ENCODE measurements at places on chromosomes 7 and 10.

- no peak for DNase-seq
Observed at GRCh38 chr10:93678386-93678785, 24.0 kb downstream of the FRA10AC1 start.

GRCh38 chr7:44052771-44053365, 8.4 kb downstream of the DBNL start:
- DNase-seq = no peak

DNA sequence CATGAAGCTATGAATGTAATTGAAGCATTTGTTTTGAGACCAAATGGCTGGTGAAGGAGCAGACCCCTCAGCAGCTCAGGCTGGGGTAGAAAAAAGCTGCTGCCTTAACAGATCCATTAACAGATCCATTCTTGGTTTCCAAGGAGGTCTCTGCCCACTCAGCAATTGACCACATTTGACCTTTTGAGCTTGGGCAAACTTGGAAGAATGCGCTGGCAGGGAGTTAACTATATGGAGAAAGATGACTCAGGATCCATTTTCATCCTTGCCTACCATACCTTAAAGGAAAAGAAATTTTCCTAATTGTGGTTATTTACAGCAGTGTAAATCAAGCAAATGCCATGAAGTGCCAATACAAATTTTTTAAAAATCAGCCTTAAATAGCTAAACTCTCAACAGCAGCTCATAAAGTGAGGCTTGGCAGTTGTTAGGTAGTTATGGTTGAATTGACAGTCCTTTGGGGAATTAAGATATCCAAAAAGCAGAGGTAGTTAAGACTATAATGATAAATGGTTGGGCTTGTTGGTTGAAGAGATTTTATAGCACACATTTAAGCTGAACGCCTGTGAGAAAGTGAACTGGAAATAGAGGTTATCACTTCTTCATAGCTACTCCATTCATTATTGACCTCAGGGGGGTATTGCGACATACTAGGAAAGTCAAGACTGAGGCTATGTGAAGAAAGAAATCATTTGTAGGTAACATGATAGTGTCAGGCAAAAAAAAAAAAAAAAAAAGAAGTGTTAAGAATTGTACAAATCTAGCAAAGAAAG, 83.9 kb downstream of the MKX start:
- no peak for DNase-seq

GRCh38 chr7:2785071-2785500, 59.0 kb downstream of the GNA12 start:
- DNase-seq = no peak

- DNase-seq = no peak
Observed at GRCh38 chr7:40923626-40924025, 779.3 kb downstream of the INHBA start.

- peak; percentile 20 for DNase-seq
Observed at GRCh38 chr7:151518105-151518946, 1.4 kb downstream of the RHEB start.

- DNase-seq = no peak
Observed at GRCh38 chr7:78083476-78084120, 285.0 kb downstream of the PHTF2 start.

DNA sequence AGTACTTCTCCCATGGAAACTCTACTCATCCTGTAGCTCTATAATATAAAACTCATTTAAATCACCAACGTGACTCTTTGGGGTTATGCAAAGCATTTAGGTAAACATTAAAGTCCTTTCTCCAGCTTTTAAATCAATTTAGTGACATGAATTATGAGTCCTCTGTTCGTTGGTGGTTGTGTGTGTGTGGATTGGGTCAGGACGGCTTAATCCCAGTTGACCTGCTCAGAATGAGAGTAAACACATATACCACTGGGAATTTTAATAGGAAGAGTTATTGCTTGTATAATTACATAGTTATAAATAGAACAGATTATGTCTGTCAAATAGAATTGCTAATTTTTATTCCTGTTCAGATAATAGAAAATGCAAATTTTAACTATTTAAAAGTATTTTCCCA, 30.7 kb upstream of the ADCY1 start:
- DNase-seq = no peak

DNA sequence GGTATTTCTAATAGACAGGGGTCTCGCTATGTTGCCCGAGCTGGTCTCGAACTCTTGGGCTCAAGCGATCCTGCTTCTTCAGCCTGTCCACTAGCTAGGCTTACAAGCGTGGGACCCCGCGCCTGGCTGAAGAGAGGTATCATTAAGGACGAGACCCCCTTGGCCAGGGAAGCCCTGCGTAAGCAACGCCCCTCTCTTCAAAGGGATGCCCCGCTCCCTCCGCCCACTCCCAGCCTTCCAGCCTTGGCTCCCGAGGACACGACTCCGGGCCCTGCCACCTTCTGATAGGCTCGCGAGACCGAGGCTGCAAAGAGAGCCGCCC, 220 bp upstream of the ZKSCAN5 start:
- no peak for DNase-seq

- no peak for DNase-seq
Observed at GRCh38 chr10:29535012-29535777, 99.6 kb downstream of the SVIL start.

GRCh38 chr10:93596539-93596938, 4.5 kb downstream of the RBP4 start:
- DNase-seq = no peak

GRCh38 chr7:112383671-112384417, 66.4 kb upstream of the IFRD1 start:
- DNase-seq = no peak

DNA sequence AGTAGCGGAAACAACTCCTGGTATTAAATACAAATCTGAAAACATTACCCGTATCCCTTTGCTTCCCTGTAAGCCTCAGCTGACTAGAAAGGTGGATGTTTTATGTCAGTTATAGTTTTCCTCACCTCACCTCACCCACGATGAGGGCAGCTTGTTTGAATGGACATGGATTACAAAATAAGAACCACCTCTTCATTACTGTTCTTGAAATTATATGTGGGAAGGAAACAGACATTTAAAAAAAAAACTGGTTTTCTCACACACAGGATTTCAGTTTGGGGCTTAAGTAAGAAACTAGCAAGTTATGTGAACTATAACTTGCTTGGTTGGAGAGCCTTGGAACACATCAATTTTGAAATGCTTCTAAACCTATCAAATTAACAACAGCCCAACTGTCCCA, 232.9 kb upstream of the CCDC6 start:
- no peak for DNase-seq

DNA sequence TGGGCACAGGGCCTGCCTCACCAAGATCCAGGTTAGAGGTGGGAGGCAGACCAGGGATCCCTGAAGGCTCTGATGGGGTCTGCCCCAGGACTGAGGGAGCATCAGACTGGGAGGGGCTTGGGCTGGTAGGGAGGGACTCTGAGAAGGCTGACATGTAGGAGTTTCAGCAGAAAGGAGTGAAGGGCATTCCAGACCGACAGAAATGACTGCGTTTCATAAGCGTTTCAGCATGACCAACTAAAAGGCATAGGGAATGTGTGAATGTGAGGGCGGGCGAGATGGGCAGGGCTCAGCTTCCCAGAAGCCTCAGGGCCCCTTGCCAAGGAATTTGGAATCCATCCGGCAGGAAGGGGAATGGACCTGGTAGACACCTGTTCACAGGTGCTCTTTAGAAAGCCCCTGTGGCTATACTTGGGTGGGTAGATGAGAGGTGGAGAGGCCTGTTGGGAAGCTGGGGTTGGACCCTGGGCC, 24.9 kb upstream of the SLC29A3 start:
- no peak for DNase-seq

- DNase-seq = no peak
Observed at GRCh38 chr7:51313738-51314425, 2.7 kb downstream of the COBL start.

- DNase-seq = no peak
Observed at GRCh38 chr10:127293640-127294039, 97.2 kb upstream of the INSYN2A start.

DNA sequence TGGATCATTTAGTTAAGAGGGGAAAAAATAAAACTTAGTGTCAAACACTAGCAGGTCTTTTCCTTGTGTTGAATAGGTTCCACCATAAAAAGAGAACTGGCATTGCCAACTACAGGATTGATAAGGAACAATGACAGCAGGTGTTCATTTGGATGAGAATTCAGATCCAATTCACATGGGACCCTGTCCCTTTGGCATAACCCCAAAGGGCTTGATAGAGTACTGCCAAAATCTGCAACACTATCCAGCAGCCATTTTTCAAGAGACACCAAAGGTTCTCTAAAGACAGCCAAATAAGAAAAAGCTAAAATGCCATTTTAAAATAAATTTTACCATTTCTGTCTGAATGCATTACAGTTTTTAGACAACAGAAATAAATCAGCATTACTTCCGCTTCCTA, 422.3 kb downstream of the DGKB start:
- no peak for DNase-seq

DNA sequence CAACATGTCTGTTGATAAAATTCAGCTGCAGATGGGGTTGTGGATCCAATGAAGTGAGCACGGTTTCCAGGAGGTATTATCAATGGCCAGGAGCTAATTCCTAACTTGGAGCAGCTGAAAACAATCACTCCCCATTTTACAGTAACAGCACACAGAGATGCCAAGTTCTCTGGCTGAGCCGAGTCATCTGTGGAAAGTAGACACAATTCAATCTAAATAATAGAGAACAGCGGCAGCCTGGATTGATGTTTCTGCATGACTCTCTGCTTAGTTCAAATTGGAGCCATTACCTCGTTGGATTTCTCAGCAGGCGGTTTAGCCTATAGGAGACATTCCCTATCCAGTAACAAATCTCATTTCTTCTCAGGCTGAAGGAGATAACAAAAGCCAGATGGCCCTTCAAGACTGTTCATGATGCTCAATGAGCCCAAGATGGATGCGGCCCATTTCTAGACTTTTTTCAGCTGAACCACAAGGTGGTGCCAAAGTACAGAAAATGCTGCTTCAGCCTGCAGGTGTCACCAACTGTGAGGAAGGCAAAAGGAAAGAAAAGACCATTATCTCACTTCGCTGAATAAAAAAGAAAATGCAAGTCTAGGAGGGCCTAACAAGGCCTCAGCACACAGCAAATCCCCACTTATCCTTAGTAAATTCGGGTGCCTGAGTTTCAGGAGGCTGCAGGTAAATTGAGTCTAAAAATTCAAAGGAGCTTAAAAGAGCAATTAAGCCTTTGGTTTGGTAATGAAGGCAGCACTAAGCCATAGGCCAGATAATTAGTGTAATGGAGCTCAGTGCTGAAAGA, 83.7 kb downstream of the SLC16A9 start:
- DNase-seq = no peak

GRCh38 chr10:28360175-28360574, 57.3 kb upstream of the MPP7 start:
- DNase-seq = no peak

DNA sequence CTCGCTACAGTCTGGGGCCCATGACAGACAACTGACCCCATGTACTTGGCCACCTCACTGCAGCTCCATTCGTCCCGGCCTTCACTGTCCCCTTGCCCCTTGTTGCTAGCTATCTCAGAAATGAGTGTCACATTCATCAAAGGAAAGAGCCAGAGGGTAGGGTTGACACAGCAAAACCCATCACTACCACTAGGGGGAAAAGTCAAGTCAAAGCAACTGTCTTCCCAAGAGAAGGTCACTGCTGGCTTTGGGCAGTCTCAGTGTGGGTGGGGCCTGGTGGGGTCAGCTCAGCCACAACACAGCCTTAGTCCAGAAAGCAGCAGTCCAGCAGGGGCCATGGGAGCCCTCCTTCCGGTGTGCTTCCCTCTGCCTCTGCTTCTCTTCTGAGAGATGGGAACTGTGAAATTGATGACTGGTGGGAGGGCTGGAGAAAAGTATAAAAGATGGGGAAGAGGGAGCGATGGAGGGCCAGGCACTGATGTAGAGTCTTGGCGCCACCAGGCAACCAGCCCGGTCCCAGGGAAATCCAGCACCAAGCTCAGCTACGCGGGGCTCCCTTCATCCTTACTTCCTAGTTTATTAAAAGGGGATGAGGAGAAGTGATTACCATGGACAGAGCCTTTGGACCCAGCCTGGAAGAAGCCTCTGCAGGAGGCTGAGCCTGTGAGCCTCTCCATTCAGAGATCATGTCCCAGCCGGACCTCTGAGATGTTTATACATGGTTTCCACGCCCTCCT, 58.0 kb downstream of the PLXNA4 start:
- DNase-seq = no peak

- no peak for DNase-seq
Observed at GRCh38 chr10:104862-105565, 30.2 kb upstream of the ZMYND11 start.

- DNase-seq = no peak
Observed at GRCh38 chr7:109939207-109939606, 1151.7 kb upstream of the LRRN3 start.

- DNase-seq = no peak
Observed at GRCh38 chr7:43721193-43721806, 8.0 kb downstream of the COA1 start.

- DNase-seq = no peak
Observed at GRCh38 chr7:49852619-49853462, 79.4 kb downstream of the VWC2 start.

- no peak for DNase-seq
Observed at GRCh38 chr10:11435581-11435981, 175.9 kb downstream of the USP6NL start.

DNA sequence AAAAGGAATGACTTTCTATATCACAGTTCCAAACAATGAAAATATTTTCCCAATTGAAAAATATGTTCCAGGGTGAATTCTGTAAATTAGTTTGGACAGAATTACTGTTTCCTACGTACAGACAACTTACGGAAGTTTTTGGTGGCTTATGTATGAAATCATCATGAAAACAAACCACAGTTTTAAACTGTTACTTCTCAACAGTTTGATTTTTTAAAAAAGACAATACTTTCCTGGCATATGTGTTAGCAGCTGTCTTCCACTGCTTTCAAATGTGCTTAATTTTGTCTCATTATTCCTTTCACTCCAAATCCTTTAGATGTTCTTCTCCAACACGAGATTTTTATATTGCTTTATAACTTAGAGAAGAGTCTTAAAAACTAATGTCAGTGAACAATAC, 56.2 kb downstream of the SEMA3A start:
- DNase-seq = no peak

GRCh38 chr10:117374506-117375359, 507 bp downstream of the PDZD8 start:
- peak; percentile 9 for DNase-seq

DNA sequence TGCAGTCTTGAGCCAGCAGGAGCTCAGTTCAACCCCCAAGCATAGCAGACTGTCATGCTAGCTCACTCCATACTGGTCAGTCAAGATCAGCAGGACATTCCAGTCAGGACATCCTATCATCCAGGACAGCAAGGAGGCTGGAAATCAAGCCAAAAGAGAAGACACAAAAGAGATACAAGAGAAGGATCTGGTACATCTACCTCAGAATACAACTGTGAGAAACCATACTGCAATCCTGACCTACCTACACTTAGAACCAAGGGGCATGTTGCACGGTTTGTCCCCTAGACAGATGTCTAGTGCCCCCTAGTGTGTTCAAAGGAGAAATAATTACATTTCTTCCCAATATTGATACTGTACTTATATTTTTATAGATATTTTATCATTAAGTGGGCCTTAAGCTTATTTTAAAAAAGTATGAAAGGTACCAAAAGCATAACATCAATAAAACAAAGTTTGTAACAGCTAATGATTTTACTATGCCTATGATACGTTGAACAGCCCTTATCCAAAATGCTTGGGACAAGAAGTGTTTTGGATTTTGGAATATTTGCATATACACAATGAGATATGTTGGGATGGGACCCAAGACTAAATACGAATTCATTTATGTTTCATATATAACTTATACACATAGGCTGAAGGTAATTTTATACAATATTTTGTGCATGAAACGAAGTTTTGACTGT, 26.7 kb downstream of the ERCC6 start:
- DNase-seq = no peak

Data from activated T-helper 1 cell treated with anti-CD3 and anti-CD28 coated beads, Interleukin-2, amount 50 U/mL, for 16 hours (primary cell).